ENCODE measurements at places on chromosomes 12 and 14. TPM values are rescaled to one million over a fixed set of nuclear protein-coding genes. Genes with fewer than 3 reads are reported as not detected.

Gene VSIG10
- total RNA-seq = 7.7 TPM

Gene GALNT16
- total RNA-seq = 0.32 TPM

- H3K4me1 ChIP-seq = no peaks in the 10 kb centered on the region
- no peak overlapping the region for H3K4me3 ChIP-seq
- H3K36me3 ChIP-seq = no peaks in the 10 kb centered on the region
- H3K27me3 ChIP-seq = no peaks in the 10 kb centered on the region
- H3K27ac ChIP-seq = no peak overlapping the region
- DNase-seq = no peak
Measured at GRCh38 chr12:45611061-45611460, 118.4 kb upstream of the ARID2 start.

GRCh38 chr14:93010522-93011140 is 87.7 kb downstream of the CHGA start:
- no peaks in the 10 kb centered on the region for H3K36me3 ChIP-seq
- H3K4me3 ChIP-seq = no peak overlapping the region
- DNase-seq = no peak
- no peak overlapping the region for H3K27ac ChIP-seq
- H3K27me3 ChIP-seq = no peaks in the 10 kb centered on the region

DNA sequence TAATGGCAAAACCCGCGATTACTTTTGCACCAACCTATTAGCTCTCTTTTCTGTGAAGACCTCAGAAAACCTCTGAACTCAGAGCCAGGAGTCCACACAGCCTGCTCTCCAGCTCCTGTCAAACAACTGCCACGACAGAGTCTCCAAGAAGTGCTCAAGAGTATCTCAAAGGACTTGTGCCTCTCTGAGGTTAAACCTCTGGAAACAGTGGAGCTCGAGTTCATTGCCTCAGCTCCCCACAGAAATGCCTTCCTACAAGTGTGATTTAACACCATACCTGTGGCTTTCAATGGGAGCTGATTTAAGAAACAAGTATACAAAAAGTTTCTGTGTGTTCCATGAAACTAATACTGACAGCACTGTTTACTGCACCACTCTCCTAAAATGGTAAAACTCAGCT is 20.1 kb downstream of the ACTN1 start:
- no peaks in the 10 kb centered on the region for H3K36me3 ChIP-seq
- no peak for DNase-seq
- no peak overlapping the region for H3K4me3 ChIP-seq
- peaks cover 38% of the 10 kb centered on the region for H3K4me1 ChIP-seq
- H3K27me3 ChIP-seq = no peaks in the 10 kb centered on the region

GRCh38 chr12:124837958-124838803 is 25.5 kb downstream of the SCARB1 start:
- H3K27me3 ChIP-seq = no peaks in the 10 kb centered on the region
- no peaks in the 10 kb centered on the region for H3K4me1 ChIP-seq
- no peaks in the 10 kb centered on the region for H3K36me3 ChIP-seq
- peak; percentile 63 for DNase-seq
- H3K4me3 ChIP-seq = no peak overlapping the region

DNA sequence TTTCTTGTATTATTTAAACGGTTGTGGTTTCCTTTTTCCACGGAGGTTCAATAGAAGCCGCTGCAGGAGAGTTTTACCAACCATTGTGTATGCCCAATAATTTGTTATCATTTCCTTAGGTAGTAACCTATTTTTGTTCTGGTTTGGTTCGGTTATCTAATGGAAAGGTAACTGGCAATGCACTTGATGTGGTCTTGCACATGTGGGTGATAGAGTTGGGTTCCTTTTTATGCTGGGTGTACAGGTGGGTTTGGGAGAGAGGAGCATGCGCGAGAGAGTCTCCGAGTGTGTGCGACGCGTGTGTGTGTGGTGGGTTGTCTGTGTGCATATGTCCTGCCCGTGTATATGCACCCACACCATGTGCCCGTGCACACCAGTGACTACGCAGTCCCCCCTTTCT is 102.7 kb upstream of the FKBP4 start:
- no peak overlapping the region for H3K4me3 ChIP-seq
- H3K27ac ChIP-seq = no peak overlapping the region
- no peak for DNase-seq
- peaks cover 16% of the 10 kb centered on the region for H3K27me3 ChIP-seq
